ENCODE measurements at places on chromosomes 12 and 14.

- no peak for DNase-seq
Measured at GRCh38 chr14:24113379-24113800, 1.2 kb upstream of the DCAF11 start.

DNA sequence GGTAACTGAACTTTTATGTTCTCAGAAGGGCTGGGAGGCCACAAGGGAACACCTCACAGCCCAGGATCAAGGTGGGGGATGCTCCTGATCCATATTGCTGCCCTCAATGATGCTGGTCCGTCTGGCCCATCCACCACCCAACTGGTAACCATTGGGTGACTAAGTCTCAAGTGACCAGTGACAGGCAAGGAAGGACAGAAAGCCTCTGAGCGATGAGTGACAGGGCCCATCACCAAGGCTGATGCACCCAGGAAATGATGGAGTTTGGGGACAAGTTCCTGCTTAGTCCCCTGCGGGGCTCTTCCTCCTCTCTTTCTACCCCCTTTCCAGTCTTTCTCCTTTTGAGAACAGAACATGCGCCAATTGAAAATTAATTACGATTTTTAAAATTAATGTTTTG lies 2.6 kb upstream of the MMP19 start:
- no peak for DNase-seq

DNA sequence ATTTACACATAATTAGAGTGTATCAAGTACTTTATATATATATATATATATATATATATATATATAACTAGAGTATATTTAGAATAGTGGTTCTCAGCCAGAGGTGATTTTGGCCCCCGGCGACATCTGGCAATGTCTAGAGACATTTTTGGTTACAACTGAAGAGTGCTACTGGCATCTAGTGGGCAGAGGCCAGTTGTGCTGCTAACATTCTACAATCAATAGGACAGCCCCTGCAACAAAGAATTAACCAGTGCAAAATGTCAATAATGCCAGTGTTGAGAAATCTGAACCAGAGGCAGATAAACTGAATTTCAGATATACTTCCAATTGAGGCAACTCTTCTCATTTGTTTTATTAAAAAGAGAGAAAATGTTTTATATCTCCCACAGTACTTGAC lies 8.9 kb downstream of the GTF2A1 start:
- DNase-seq = peak; percentile 52

DNA sequence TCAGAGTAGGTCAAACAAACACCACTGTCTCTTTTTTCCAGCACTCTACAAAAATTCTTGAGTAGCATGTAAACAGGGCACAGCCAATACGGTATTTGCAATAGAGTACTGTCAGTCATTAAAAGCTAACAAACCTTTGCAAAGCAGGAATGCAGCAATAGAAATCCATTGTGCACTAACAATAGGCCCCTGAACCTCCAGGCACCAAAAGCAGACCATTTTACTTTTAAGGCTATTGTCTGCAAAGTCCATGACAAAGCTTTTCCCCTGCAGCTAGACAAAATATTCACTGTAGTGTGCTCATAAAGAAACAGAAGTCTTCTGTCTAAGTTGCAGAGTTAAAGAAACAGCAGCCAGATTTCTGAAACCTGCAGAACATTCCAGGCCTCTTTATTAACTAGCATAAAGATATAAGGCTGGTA lies 191.9 kb downstream of the SOX5 start:
- DNase-seq = no peak

DNA sequence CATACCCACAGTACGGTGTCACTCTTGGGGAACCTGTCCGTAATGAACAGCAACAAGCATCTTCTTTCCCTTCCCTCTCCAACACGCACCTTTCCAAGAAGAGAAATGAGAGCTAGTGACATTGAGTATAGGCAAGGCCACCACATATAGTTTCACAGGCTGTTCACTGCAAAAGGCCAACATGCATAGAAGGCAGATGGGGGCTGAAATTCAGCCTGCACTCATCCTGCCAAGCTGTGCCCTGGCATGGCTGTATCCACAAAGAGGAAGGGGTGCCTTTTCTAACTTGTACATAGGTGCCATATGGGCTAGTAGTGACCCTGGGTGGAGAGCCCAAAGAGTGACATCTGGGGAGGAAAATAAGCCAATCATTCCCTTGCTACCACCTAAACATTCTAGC lies 169.6 kb downstream of the ZFP36L1 start:
- DNase-seq = no peak

- no peak for DNase-seq
Measured at GRCh38 chr12:121295746-121296617, 527 bp downstream of the CAMKK2 start.

GRCh38 chr12:85422762-85423161 lies 142.7 kb downstream of the ALX1 start:
- DNase-seq = no peak

GRCh38 chr12:49761677-49762467 lies 20.5 kb downstream of the TMBIM6 start:
- DNase-seq = no peak

DNA sequence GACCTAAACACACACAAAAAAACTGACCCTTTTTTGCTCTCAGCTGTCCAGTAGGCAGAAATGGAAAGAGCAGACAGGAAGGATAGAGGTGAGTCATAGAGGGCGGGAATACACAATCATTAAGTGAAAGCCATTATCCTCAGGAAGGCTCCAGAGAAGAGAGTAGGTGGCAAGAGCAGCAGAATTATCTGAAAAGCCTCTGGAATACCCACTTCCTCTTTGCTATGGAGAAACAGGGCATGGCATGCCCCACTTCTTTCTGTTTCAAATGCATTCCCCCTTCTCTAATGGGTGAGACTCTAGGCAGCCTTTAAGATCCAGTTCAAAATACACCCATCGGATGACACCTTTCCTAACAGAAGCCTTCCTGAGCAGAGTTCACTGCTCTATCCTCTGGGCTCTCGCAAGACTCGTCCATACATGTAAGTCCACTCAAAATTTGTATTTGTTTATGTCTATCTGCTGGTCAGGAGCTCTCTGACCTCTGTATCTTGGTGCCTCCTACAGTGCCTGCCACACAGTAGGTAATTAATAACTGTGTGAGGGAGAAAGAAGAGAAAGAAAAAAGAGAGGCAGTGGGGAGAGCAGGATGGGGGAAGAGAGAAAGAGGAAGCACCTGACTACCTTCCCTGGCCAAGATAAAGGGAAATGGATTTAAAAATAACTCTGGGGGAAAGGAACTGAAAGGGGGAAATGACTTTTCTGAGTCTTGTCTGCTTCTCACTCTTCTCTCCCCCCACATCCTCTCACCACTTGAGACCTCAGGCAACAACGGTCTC lies 8.5 kb downstream of the KLHL33 start:
- no peak for DNase-seq

- no peak for DNase-seq
Measured at GRCh38 chr12:115895247-115895646, 382.2 kb downstream of the MED13L start.

DNA sequence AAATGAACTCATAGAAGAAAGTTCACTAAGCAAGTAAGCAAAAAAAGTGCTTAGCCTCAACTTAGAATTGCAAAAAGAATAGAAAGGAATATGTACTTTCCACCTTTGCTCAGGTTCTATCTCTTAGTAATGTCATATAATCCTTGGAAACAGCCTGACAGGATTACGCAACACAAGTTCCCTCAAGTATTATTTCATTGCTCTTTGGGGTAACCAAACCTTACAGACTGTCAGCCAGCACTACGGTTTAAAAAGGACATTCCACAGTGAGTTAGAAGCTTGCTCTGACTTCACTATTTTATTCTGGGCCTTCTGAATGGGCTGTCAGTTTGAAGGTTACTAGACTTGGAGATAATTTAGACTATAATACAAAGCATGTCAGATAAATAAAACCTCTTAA lies 264.0 kb downstream of the ATXN7L3B start:
- no peak for DNase-seq

DNA sequence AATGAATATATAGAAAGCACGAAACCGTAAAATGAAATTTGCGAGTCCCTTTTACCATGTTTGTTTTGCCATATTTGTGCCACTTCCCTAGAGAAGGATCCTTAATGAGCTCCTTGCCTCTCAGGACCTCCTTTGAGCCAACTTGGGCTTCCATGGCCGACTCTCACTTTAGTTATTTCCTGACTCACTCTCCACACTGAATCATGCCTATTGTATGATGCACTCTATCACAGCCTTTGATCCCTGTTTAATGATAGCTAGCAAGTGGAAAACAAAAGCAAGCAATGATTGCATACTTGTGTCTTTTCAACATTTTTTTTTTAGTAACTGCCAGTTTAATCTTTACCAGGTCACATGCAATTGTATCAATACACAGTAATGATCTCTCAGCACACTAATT lies 153.2 kb downstream of the CCER1 start:
- DNase-seq = no peak

DNA sequence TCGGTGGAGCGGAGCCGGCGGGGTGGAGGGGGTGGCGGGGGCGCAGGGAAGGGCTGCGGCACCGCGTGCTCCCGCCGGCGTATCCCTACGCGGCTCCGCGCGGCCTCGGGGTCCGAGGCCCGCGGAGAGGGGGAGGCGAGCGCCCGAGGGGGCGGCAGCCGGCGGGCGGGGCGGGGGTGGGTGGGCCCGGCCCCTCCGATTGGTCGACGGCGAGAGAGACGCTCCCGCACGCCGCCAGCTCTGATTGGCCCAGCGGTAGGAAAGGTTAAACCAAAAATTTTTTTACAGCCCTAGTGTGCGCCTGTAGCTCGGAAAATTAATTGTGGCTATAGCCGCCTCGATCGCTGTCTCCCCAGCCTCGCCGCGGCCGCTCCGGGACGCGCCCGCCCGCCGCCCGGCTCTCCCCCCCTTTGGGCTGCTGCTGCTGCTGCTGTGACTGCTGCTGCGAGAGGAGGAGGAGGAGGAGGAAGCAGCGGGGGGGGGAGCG lies at the start of gene FOXG1:
TSS of gene FOXG1 (plus strand) at position 319 of the 487 bp plus-strand sequence. CDS start 493 bp downstream, outside the sequence.
- DNase-seq = peak; percentile 94

- DNase-seq = peak; percentile 99
Measured at GRCh38 chr14:76715511-76716081, 45.7 kb upstream of the VASH1 start.

DNA sequence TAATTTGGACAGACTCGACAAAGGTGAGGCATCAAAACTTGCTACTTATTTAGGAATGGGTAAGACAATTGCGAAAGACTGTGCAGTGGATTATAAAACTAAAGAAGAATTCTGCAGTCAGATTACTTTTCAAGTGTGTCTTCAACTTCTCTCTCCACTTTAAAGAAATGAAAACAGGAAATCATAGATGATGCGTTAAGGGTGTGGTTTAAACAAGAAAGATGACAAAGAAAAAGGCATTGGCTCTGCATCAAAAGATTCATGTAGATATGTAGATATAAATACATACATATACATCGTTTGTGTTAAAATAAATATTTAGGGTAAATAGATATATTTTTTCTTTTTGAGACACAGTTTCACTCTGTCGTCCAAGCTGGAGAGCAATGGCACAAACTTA lies 74.6 kb upstream of the PARP11 start:
- DNase-seq = no peak

- DNase-seq = no peak
Measured at GRCh38 chr12:14843425-14843887, at the start of gene ART4. Gene ART4, minus strand, starts transcription at chr12:14843526. Its CDS starts 413 bp downstream, at chr12:14843113.

GRCh38 chr14:54278087-54278486 lies 118.7 kb upstream of the CDKN3 start:
- DNase-seq = no peak

GRCh38 chr12:1093166-1093751 lies 102.2 kb downstream of the ERC1 start:
- peak; percentile 80 for DNase-seq
